ENCODE measurements at places on chromosomes 16 and 17. TPM values are rescaled to one million over a fixed set of nuclear protein-coding genes. Genes with fewer than 3 reads are reported as not detected.

GRCh38 chr17:71699907-71700306, 420.9 kb upstream of the SOX9 start:
- no peaks in the 10 kb centered on the region for H3K27me3 ChIP-seq
- DNase-seq: no peak
- H3K4me1 ChIP-seq: no peaks in the 10 kb centered on the region
- H3K4me3 ChIP-seq: no peak overlapping the region

- no peak overlapping the region for H3K4me3 ChIP-seq
- peaks cover 11% of the 10 kb centered on the region for H3K27me3 ChIP-seq
- no peak overlapping the region for H3K27ac ChIP-seq
- DNase-seq: no peak
- no peaks in the 10 kb centered on the region for H3K36me3 ChIP-seq
Measured at GRCh38 chr17:15237106-15237425, 28.1 kb downstream of the PMP22 start.

DNA sequence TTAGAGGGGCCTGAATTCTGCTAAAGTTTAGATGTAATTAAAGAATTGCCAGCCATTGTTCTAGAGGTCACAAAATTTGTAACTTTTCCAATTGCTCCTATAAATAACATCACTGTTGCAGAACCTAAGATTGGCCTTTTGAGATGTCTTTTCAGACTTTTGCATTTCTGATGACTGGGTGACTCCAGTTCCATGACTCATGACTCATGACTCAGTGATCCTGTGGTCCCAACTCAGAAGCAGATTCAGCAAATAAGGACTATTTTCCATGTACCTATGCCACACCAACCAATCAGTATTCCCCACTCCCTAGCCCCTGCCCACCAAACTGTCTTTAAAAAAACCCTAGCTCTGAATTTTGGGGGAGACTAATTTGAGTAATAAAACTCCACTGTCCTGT, 740.9 kb downstream of the CDH8 start:
- no peaks in the 10 kb centered on the region for H3K36me3 ChIP-seq
- no peaks in the 10 kb centered on the region for H3K27me3 ChIP-seq
- no peak for DNase-seq
- H3K4me1 ChIP-seq: no peaks in the 10 kb centered on the region

- no peak overlapping the region for H3K27ac ChIP-seq
- peaks cover 24% of the 10 kb centered on the region for H3K4me1 ChIP-seq
- no peak for DNase-seq
- no peaks in the 10 kb centered on the region for H3K27me3 ChIP-seq
- H3K4me3 ChIP-seq: no peak overlapping the region
Measured at GRCh38 chr16:89118361-89119165, 24.9 kb downstream of the ACSF3 start.

DNA sequence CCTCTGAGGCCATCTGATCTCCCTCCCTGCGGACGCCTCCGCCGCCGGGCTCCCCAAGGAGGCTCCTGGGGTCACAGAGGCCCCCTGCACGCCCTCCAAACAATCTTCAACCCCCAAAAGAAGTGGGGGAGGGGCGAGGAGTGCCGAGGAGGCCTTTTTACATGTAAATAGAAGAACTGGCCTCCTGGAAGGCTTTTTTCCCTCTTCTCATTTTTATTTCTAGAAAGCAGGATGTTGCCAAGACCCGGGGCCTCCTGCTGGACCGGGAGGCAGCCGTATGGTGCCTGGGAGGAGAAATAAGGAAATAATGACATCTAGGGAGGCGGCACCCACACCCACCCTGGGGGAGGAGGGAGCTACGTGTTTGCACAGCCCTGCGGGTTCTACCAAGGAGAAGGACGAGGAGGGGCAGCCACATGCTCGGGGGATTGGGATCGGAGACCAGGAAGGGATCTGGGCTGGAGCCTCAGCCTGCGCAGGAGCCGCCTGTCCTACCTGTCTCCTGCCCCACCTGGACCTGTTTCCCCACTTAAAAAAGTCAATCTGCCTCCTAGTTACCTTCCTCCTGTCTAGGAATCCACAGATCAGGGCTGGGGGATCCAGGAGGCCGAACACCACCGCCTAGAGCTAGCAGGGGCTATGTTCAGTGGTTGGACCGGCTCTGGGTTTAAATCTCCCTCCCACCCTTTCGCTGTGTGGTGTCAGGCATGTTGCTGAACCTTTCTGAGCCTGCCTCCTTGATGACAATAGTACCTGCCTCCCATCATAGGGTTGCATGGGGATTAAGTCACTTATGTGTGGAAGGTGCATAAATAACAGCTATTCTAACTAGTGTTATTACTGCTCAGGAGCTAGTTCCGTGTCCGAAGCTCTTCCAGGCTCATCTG, 175.7 kb upstream of the GSE1 start:
- no peaks in the 10 kb centered on the region for H3K36me3 ChIP-seq
- peaks cover 2% of the 10 kb centered on the region for H3K27me3 ChIP-seq
- H3K4me1 ChIP-seq: no peaks in the 10 kb centered on the region
- no peak for DNase-seq
- H3K4me3 ChIP-seq: no peak overlapping the region

DNA sequence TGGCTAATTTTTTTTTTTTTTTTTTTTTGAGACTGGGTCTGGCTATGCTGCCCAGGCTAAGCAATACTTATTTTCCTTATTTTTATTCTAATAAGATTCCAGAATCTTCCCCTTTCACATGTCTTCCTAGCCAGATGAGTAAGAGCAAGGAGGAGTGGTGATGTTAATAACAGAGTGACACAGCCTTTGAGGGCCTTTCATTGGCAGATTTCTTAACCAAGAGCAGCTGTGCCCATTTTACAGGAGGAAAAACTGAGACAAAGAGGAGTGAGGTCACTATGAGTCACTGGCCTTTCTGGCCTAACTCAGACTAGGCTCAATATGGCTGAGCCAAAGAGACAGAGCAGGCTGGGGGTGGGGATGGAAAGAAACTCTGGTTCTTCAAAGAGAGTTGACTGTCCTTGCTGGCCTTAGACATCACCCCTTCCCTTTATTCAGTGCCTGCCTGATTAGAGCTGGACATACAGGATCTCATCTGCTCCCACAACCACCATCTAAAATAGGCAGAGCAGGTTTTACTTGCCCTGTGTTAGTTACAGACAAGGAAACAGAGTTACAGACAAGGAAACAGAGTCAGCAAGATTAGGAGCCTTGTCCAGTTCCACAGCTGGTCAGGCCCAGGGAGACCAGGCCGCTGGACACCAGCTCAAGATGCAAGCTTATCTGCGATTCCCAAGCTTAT, 50.0 kb upstream of the TOB1 start:
- H3K4me3 ChIP-seq: no peak overlapping the region
- peaks cover 32% of the 10 kb centered on the region for H3K4me1 ChIP-seq
- no peak overlapping the region for H3K27ac ChIP-seq
- DNase-seq: no peak
- no peaks in the 10 kb centered on the region for H3K27me3 ChIP-seq

GRCh38 chr17:56699186-56699894, 105.8 kb downstream of the NOG start:
- DNase-seq: no peak
- peaks cover 11% of the 10 kb centered on the region for H3K27me3 ChIP-seq
- no peak overlapping the region for H3K4me3 ChIP-seq
- H3K36me3 ChIP-seq: no peaks in the 10 kb centered on the region
- H3K27ac ChIP-seq: no peak overlapping the region

DNA sequence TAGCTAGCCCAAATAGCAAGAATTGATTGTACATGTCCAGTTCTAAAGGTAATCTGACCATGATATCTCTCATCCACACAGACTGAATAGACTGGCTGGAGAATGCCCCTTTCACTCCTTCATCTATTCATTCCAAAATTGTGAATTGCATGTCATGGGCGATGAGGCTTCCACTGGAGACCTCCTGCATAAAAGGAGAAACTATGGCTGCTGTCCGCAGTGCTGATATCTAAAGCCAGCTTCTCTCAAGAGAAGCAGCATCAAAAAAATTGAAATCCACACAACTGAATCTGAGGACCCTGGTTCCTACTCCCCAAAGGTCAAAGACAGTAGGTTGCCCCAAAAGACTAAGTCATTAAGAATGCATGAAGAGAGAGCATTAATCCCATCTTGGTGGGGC, 7.9 kb upstream of the SCNN1G start:
- no peak overlapping the region for H3K4me3 ChIP-seq
- peaks cover 56% of the 10 kb centered on the region for H3K27me3 ChIP-seq
- no peaks in the 10 kb centered on the region for H3K4me1 ChIP-seq

NPIPA3 gene
- 1.8 TPM for total RNA-seq

HNF1B gene
- total RNA-seq: 36.3 TPM
